ENCODE measurements at places on chromosomes 12 and 14.

GRCh38 chr14:87888136-87888999, 104.6 kb downstream of the GALC start:
- DNase-seq, result no peak

DNA sequence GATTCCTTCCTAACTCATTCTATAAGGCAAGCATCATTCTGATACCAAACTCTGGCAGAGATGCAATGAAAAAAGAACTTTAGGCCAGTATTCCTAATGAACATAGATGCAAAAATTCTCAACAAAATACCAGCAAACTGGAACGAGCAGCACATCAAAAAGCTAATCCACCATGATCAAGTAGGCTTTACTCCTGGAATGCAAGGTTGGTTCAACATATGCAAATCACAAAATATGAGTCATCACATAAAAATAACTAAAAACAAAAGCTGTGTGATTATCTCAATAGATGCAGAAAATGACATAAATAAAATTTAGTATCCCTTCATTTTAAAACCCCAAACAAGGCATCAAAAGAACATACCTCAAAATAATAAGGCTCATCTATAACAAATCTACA, 98.9 kb downstream of the ACSS3 start:
- DNase-seq, result no peak

DNA sequence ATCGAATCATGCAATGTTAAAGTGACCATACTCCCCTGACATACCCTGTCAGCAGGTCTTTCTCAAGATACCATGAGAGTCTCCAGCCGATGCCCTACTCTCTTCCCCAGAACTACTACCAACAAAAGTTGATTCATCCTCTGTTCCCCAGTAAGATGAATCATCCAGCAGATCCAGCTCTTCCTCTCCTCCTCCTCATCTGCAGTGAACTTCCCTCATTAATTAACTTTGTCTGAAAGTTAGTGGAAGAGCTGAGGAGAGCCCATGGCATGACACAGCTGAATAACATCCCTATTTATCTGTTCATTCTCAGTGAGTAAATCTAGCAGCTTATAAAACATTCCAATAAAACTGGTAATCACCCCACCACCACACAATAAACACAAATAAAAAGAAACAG, 213.4 kb downstream of the EGLN3 start:
- no peak for DNase-seq

GRCh38 chr14:102584871-102585869, 7.3 kb upstream of the RCOR1 start:
- DNase-seq, result no peak

- no peak for DNase-seq
Measured at GRCh38 chr12:53265783-53266182, 2.3 kb upstream of the ESPL1 start.

GRCh38 chr12:211639-212414, 2.1 kb downstream of the SLC6A12 start:
- DNase-seq, result no peak

GRCh38 chr12:89414851-89415250, 62.5 kb upstream of the DUSP6 start:
- DNase-seq, result no peak

DNA sequence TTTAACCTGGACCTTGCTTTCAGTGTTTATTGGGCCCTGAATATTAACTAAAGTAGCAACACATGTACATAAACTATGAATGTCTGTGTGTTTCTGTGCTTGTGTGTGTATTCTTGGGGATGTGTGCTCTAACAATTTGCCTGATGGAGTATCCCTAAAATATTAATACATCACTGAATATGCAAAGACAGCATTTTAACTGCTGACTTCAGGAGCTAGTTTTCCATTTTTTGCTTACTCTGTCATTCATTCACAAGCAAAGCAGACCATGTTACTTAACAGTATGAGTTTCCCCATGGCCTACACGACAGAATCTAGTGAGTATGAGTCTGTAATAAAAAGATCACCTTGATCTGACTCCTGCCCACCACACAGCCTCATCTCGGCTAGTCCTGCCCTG, 402.8 kb downstream of the BCAT1 start:
- DNase-seq, result no peak

DNA sequence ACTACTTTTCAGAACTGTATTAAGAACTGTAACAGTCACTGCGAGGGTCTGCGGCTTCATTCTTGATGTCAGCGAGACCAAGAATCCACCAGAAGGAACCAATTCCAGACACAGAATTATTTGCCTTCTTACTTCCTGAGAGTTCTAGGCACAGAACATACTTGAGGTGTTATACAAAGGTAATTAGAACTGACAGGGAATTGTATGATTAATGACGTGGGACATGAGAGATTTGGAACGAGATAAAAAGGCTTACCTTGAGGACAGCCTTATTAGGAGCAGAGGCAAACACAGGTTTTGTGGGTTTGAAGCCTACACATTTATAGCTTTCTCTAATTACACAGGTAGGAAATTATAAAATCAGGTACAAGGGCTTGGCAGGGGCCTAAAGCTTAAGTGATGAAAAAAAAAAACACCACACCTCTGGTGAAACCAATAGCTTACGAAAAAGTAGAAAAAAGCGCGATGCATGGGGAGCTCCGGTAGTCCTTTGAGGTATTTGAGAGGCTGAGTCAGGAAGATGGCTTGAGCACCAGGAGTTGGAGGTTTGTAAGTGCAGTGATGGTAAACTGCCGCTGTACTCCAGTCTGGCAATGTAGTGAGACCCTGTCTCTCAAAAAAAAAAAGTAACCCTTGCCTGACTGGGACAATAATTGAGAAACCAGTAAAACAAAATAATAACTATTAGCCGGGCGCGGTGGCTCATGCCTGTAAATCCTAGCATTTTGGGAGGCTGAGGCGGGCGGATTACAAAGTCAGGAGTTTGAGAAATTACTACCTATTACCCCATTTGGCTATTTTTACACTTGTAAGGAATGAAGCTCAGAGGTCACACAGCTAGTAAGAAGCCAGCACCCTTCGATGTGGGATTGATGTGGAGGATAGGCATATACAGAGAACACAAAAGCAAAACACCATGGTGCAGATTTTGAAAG, 795 bp upstream of the ACOT2 start:
- DNase-seq, result no peak

- DNase-seq, result no peak
Measured at GRCh38 chr14:66998013-66998412, 191.2 kb upstream of the GARIN2 start.

GRCh38 chr12:4440187-4440941, 5.3 kb downstream of the FGF6 start:
- DNase-seq, result no peak

DNA sequence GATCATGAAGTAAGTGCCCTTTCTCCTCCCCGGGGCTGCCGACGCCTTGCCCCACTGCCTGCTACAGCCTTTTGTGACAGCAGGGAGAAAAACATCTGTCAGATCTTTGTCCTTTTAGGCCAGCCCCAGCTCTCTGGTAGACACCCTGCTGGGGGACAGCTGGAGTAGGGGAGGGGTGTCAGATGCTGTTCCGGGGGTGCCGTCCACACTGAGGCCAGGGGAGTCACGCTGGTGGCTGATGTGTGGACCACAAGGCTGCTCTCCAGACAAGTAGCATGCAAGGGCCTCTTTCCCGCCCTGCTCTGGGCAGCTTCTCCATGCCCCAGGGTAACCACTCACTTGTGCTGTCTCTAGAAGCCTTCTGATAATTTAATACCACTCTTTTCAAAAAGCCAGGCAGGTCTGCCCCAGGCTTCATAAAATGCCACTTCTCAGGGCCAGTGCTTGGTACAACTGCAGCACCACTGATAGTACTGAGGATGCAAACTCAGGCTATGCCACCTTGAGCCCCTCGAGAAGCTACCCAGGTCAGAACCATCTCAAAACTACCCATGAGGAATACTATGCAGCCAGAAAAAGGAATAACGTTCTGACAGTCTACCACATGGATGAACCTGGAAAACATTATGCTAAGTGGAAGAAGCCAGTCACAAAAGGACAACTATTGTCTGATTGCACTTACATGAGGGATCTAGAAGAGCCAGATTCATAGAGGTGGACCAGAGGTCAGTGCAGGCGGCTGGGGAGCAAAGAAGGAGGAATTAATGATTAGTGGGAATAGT, 66.0 kb upstream of the RIN3 start:
- no peak for DNase-seq

GRCh38 chr12:49664591-49665239, 41.4 kb downstream of the PRPF40B start:
- DNase-seq, result no peak

DNA sequence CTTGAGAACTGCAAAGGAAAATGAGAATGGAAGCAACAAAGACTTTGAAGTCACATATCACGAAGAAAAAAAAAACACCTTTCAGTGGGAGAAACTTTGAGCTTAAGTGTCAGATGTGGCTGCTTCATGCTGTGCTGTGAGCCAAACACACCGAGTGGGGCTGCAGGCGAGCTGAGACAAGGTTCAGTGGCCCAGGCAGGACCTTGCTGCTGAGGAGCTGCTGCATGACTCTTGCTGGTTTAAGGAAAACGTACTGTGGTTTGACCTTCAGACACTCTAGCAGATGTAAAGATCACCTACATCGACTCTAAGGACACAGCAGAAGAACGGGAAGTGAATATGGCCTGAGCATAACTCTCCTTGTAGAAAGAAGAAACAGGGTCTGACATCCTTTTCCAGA, 118.1 kb upstream of the OR4E1 start:
- no peak for DNase-seq

DNA sequence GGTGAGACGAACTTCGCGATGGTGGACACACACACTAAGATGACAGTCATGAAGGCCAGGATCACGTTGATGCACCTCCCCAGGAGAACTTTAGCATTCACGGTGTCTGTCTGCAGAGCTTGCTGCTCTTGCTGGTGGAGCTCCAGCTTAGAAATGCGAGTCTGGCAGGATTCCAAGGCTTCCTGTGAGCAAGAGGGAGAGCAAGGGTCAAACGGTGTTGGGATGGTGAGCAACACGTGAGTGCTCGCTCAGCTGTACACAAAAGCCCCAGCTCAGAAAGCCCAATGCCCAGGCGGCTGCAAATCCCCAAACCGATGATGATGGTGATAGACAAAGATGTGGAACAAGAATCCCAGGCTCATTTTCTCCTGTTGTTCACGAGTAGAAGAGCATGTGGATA, 78.8 kb downstream of the TMCC3 start:
- no peak for DNase-seq

DNA sequence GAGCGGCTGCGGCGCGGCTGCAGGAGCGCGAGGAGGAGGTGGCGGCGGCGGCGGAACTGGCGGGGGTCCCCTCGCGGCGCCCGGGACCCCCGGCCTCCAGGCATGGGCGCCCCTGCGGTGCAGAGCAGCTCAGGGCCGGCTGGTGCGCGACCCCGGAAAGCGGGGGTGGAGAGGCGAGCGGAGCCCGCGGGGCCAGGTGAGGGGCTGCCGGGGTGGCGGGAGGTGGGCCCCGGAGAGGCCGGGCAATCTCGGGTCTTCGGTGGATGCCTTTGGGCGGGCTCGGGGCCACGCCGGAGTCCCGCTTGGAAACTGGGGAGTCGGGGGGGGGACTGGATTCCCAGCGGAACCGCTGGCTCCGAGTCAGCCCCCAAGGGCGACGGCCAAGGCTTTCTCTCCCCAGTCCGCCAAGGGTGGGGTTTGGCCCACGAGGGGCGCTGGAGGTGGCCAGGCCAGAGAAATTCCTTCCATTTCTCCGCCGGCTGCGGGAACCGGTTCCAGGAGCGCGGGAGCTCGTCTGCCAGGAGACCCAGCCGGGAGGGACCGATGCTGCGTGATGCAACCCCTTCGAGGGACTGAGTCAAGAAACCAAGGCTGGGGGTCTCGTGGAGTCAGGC, 13.9 kb upstream of the NR4A1 start:
- DNase-seq, result no peak

- no peak for DNase-seq
Measured at GRCh38 chr12:119158402-119158801, 20.3 kb upstream of the HSPB8 start.

DNA sequence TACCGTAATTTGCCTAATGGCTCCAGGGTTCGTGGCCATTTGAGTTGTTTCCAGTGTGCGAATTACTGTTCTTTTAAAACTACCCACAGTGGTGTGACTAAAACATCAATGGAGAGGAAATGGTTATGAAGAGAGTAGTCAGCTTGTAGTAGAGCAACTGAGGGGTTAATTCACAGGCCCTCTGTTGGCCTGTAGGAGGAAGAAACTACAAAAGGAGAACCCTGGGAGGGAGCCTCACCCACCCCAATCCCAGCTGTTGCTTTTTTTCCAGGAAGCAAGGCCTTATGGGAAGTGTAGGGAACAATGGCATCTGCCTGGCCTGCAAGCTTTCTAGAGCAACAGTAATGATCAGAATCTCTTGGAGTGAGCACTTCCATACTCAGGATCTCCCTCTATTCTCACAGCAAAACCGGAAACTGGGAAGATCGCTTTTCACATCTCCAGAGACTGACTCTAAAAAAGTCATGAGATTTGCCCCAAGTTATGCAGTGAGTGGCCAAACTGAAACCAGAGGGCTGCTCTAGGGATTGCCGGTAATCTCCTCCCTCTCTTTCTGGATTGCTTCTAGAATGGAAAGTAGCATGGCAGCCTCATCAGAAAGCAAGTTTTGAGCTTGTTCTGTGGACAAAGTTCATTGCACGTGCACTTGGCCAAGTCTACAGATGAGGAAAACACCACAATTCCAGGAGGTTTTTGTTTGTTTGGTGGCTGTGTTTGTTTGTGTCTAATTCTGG, 125.3 kb upstream of the PWP1 start:
- no peak for DNase-seq

DNA sequence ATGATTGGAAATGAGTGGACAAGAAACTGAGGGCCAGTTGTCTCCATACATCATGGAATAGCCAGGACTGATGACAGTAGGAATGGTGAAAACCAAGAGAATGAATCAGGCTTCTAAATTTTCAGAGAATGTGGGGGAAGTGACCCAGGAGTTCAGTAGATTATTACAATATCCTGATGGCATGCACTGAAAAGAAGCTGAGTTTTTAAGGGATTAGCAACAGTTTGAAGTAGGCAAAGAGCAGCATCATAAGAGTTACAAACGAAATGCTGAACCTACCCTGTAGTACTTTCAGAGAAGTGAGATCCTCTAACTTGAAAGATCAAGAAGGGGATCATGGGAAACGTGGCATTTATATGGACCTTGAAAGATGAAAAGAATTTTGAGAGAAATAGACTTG, 13.2 kb downstream of the SLC2A14 start:
- DNase-seq, result no peak

GRCh38 chr12:121124402-121125109, 8.1 kb upstream of the P2RX7 start:
- DNase-seq, result no peak

DNA sequence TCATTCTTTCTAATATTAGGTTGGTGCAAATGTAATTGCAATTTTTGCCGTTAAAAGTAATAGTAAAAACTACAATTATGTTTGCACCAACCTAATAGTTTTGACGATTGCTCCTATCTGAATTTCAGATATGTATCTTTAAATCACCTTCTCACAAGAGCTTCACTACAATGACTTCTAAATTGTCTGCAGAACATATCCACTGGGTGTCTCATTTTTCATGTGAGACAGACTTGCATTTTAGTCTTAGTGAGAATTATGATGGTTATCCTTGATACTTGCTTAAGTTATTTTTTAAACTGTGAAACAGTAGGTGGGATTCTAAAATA, 84.6 kb downstream of the ITPR2 start:
- no peak for DNase-seq
